ENCODE measurements at places on chromosomes 11 and 22.

DNA sequence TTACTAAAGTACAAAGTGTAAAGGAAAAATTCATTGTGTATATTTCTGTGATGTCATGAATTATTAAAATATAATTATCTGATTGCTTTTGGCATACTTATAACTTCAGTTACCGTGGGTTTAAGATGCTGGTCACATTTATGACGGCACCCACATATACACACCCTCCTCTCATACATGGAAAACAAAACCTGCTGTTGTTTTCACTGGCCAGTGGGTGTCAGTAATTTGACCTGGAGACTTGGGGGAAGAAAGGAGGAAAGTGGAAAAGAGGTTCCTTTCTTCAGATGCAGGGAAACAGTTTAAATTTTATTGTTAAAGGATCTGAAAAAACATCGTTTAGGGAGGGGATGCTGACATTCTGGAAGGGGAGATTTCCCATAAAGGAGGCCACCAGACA, 742 bp upstream of the BBOX1 start:
- no peak for DNase-seq

DNA sequence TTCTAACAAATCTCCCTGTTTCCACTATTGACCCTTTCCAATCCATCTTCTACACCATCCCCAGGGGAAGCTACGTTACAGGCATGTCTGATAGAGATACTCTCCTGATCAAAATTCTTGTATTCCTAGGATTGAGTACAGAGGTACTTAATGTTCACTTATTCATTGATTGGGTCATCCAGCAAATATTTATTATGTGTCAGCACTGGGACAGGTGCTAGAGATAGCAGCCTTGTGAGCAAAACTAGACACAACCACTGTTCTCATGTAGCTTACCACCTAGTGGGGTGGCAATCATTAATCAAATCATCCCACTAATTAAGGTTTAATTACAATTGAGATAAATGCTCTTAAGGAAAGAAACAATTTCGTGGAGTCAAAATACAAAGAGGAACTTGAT, 9.4 kb upstream of the RTCB start:
- DNase-seq: no peak

DNA sequence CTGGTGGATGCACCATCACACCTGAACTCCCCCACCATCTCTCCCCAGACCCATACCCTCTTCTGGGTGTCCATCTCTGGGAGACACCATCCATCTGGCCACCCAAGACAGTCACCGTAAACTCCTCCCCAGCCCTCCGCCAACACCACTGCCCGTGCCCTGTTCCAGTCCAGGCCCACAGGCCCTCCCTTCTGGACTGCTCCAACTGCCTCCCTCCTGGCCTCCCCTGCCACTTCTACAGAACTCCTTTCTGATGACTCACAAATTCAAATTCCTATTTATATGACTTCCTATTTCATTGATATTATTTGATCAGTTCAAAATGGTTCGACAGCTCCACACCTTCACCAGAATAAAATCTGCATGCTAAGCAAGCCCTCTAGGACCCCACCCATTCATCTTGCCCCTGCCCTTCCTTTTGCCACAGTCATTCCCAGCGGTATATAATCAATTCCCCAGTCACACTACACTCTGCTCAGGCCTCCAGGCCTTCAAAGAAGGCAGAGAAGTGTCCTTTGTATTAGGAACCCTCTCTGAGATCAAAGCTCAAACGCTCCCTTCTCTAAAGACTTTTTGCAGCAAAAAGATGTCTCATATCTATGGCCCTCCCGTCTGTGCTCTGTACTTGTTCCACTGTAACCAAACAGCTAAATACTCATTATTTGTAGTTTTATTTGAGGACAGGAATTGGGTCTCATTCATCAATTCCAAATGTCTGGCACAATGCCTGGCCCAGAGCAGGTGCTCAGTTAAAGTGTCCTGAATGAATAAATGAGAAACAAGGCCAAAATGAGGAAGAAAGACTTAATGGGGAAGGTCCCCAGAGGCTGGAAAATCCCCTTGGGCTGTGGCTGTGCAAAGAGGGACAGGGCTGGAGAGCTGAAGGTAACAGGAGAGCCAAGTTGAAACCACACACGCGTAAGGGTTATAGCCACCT, 29.0 kb downstream of the MYH9 start:
- DNase-seq: no peak

GRCh38 chr22:44291674-44292360, 20.9 kb downstream of the SHISAL1 start:
- no peak for DNase-seq

GRCh38 chr11:59417023-59417422, 9.2 kb downstream of the OR5A2 start:
- no peak for DNase-seq

DNA sequence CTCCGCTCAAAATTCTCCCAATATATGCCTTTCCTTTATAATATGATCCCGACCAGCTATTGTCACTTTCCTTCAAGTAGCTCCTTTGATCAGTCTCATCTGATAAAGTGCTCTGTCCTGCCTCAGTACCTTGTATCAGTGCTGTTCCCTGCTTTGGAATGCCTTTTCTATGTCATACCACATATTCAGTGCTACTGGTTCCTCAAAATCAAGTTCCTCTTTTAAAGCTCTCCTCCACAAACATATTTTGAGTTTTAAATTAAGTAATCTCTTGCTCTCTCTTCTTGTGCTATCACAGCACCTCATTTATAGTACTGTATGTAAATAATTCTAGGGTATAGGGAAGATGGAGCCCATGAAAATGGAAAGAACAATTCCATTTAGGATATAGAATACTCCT, 137.1 kb upstream of the CTSC start:
- no peak for DNase-seq

DNA sequence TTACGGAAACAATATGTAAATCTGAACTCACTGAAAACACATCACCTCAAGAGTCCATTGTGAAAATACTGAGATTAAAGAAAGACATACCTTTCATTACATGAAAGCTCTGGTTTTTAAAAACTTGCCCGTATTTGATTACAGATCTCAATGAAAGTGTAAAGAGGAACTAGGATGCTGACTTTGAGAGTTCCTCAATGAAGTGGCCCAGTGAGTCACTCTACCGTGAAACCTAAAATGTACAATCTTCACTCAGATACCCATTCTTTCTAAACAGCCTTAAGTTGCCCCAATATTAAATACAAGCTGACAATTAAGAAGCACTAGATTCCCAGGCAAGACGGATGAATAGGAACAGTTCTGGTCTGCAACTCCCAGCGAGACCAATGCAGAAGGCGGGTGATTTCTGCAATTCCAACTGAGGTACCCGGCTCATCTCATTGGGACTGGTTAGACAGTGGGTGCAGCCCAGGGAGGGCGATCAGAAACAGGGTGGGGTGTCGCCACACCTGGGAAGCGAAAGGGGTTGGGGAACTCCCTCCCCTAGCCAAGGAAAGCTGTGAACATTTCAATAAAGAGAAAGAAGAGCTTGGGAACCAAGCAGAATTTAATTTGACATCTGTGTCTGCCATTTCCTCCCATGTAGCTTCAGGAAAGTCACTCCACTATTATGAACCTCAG, 33.8 kb upstream of the OR9G4 start:
- no peak for DNase-seq

DNA sequence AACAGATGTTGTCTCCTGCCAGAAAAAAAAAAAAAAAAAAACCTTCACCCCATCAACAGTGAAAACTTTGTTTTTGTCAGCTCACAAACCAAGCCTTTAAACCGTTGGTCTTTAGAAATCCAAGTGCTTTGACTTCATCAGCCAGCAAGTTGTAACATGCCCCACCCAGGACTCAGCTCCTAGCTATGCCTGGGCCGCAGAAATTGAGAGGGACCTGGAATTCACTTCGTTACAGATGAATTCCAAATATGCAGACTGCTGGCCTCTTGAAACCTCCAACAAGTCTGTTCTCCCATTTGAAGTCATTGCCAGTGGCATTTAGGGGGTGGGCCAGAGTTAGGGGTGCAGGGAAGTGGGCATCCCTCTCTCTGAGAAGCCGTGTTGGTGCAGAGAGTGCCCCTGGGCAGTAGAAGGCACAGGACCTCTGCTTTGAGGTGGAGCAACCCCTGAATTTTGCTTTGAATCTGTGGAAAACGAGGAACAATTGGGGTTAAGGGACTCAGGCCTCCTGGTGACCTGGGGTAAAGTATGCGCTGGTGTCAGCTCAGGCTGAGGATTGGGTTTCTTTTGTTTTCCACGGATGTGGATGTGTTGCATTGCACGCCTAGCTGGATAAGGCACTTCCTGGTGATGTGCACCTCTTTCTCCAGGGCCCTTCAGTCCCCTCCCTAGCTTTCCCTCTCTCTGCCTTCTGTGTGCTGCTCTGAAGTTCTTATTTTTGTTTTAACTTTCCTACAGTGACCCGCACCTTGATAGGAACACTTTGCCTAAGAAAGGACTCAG, 109.5 kb downstream of the DBX1 start:
- DNase-seq: no peak
